Activated T-helper 2 cell treated with anti-CD3 and anti-CD28 coated beads, Interferon-gamma antibody, Interleukin-2, Interleukin-4, amounts not matched to agents 10 μg/mL and 5 μg/mL and 100 μg/mL, durations not matched to agents 14 hours and 24 hours and 36 hours (primary cell): ENCODE measurements at places on chromosomes 7 and 10. TPM values are rescaled to one million over a fixed set of nuclear protein-coding genes. Genes with fewer than 3 reads are reported as not detected.

The DPY19L1 gene
- total RNA-seq: 21.9 and 25.4 TPM in 2 replicates

The GRID1 gene
- not detected in 2 replicates for total RNA-seq

The ITGB1 gene
- total RNA-seq: 77.8 and 78.7 TPM in 2 replicates

- DNase-seq: no peak
- H3K36me3 ChIP-seq: no peaks in the 10 kb centered on the region
- H3K4me3 ChIP-seq: no peak overlapping the region
- H3K27ac ChIP-seq: no peak overlapping the region
- H3K27me3 ChIP-seq: no peaks in the 10 kb centered on the region
- peaks cover 6% of the 10 kb centered on the region for H3K4me1 ChIP-seq
Measured at GRCh38 chr7:135888740-135889139, 88.4 kb downstream of the MTPN start.

DNA sequence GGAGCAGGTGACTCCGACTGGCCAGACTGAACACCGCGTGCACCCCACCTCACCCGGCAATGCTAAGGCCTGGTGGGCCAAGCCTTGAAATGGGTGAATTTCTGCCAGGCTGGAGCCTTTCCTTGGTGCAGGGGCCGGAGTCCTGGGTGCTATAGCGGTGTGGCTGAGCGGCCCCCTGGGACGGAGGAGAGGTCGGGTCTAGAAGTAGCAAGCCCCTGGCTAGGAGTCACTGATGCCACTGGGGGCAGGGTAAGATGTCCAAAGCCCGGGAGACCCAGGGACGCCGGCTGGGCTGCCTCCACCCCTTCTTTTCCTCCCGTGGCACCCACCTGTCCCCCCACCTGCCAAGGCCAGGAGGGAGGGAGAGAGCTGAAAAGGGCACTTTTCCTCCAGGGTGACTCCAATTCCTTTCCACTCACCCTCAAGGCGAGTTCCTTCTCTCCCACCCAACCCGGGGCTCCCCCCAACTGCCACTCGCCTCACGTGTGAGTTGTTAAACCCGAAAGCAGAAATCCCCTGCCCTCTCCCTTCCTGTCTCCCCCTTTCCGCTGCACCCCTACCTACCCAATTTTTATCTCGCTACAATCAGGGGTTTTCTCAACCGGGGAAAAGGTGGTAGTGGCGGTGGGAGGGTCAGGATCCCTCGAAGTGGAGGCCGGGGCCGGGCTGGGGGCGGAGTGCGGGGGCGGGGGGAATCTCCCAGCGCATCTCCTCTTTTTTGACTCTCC lies 6.0 kb upstream of the GATA3 start:
- peaks cover 67% of the 10 kb centered on the region for H3K36me3 ChIP-seq
- H3K27me3 ChIP-seq: peaks cover 12% of the 10 kb centered on the region
- peaks cover 52% of the 10 kb centered on the region for H3K4me1 ChIP-seq
- H3K4me3 ChIP-seq: peak overlapping the region; percentile 81
- DNase-seq: peak; percentile 77

DNA sequence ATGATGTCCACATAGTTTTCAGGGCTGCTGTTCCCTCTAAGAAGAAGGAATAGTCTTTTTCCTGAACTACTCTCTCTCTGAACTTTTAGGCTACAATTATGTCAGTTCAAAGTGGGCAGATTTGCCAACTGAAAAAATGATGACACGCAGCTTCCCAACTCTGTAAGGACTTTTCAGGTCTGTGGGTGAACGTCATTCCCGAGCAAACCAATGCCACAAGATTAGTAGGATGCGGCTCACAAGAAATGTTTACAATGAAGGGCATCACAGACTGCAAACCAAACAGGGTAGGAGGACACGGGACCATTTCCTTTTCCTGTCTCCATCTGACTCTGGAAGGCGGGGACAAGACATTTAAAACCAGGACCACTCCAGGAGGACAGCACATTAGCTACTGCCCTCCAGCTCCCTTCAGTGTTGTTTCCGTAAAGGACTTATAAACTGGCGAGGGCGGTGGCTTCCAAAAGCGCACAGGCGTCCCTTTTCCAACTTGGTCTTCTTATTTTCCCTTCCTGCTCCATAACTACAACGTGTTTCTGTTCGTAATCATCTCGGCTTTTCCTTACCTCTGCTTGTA lies 539 bp upstream of the MKLN1 start:
- no peak for DNase-seq
- H3K36me3 ChIP-seq: peaks cover 15% of the 10 kb centered on the region
- H3K27me3 ChIP-seq: no peaks in the 10 kb centered on the region
- H3K4me1 ChIP-seq: peaks cover 48% of the 10 kb centered on the region

- no peaks in the 10 kb centered on the region for H3K36me3 ChIP-seq
- peaks cover 47% of the 10 kb centered on the region for H3K27me3 ChIP-seq
- no peak for DNase-seq
- no peak overlapping the region for H3K27ac ChIP-seq
- peaks cover 2% of the 10 kb centered on the region for H3K4me1 ChIP-seq
Measured at GRCh38 chr7:29811586-29811985, 5.3 kb downstream of the WIPF3 start.

DNA sequence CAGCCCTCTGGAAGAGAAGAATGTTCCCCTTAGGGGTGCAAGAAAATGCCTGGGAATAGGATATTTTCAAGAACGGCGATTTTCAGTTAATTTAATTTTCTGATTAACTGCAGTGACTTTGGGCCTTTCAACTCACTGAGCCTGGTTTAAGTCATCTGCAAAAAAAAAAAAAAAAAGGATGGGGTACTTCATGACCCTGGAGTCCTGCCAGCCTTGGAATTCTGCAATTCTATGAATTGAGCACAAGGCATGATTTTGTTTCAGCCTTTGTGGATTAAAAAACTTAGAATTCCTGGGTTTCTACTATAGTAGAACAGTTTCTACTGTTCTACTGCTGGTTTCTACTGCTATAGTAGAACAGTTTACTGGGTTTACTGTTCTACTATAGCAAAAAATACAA lies 58.3 kb upstream of the CALD1 start:
- no peak overlapping the region for H3K4me3 ChIP-seq
- DNase-seq: no peak
- no peaks in the 10 kb centered on the region for H3K27me3 ChIP-seq
- peaks cover 17% of the 10 kb centered on the region for H3K4me1 ChIP-seq

- no peaks in the 10 kb centered on the region for H3K27me3 ChIP-seq
- no peak overlapping the region for H3K27ac ChIP-seq
- no peaks in the 10 kb centered on the region for H3K36me3 ChIP-seq
- no peaks in the 10 kb centered on the region for H3K4me1 ChIP-seq
- no peak for DNase-seq
- no peak overlapping the region for H3K4me3 ChIP-seq
Measured at GRCh38 chr10:85950921-85951320, 415.7 kb downstream of the GRID1 start.

DNA sequence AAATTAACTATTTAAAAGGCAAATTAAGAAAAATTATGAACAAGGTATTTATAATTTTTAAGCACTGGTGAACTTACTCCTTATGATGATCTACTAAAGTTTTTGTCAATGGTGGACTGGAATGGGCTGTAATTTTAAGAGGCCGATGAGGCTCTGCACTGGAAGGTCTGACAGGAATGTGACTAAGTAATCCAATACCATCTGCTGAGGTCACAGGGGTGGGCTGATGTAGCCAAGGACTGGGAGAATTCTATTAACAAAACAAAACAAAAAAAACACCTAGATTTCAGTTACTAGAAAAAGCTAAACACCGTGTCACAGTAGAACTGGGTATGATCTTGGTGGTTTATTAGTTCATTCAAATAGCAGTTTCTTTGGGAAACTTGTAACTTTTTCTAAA lies 75.9 kb downstream of the NRBF2 start:
- H3K27ac ChIP-seq: no peak overlapping the region
- H3K36me3 ChIP-seq: peaks cover 67% of the 10 kb centered on the region
- H3K4me1 ChIP-seq: peaks cover 55% of the 10 kb centered on the region
- no peak overlapping the region for H3K4me3 ChIP-seq

DNA sequence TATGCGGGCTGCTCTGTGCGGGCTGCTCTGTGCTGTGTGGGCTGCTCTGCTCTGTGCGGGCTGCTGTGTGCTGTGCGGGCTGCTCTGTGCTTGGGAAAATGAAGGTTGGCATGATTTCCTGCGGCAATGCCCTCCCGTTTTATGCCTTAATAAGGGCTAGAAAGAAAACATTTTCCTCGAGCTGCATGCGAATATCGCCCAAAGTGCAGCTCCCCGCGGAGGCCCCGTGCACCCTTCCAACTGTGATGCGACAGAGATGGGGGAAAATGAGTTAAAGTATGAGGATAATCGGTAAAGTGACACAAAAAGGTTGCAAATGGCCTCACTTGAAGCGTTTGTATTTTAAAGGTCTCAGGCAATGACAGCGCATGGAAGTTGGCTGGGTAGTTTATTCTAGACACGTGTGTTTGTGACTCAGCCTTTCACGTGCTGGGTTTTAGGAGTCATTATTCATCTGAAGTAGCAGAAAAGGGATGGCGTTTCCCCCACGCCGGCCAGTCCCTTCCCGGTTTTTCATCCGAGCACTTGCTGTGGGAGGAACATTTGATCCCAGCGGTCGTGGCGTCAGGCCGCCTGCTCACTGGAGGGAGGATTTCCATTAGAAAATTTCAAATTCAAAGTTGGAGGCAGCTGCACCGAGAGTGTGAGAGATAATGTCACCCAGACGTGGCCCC lies 220.7 kb downstream of the ADARB2 start:
- no peak overlapping the region for H3K4me3 ChIP-seq
- H3K36me3 ChIP-seq: no peaks in the 10 kb centered on the region
- H3K27me3 ChIP-seq: no peaks in the 10 kb centered on the region

- no peak for DNase-seq
- H3K27me3 ChIP-seq: peaks cover 2% of the 10 kb centered on the region
- H3K4me1 ChIP-seq: no peaks in the 10 kb centered on the region
- no peak overlapping the region for H3K27ac ChIP-seq
- no peaks in the 10 kb centered on the region for H3K36me3 ChIP-seq
Measured at GRCh38 chr10:83961620-83962019, 177.7 kb upstream of the GHITM start.

DNA sequence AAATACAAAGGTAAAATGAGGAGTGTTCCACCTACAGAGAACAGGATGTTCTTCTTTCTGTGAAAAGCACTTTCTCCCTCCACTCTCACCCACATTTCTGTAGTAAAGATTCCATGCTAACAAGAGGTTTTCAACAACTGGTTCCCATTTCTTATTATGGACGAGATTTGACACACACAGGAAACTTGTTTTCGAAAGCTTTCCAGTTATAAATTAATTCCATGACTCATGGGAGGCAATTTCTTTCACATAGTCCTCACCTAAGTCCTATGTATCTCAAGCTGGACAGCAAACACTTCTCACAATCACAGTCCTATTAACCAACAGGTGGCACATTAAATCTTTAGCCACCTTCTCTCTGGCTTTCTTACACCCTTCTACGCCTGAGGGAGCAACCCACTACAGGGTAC lies 24.5 kb downstream of the RAPGEF5 start:
- no peak for DNase-seq
- no peak overlapping the region for H3K4me3 ChIP-seq
- H3K36me3 ChIP-seq: no peaks in the 10 kb centered on the region
- H3K4me1 ChIP-seq: no peaks in the 10 kb centered on the region

GRCh38 chr10:120735773-120736371 lies 115.3 kb upstream of the WDR11 start:
- H3K27me3 ChIP-seq: no peaks in the 10 kb centered on the region
- no peak overlapping the region for H3K27ac ChIP-seq
- no peaks in the 10 kb centered on the region for H3K36me3 ChIP-seq
- DNase-seq: no peak
- no peaks in the 10 kb centered on the region for H3K4me1 ChIP-seq

- H3K36me3 ChIP-seq: no peaks in the 10 kb centered on the region
- H3K4me1 ChIP-seq: no peaks in the 10 kb centered on the region
- DNase-seq: no peak
Measured at GRCh38 chr7:5477126-5477525, 53.5 kb upstream of the TNRC18 start.

DNA sequence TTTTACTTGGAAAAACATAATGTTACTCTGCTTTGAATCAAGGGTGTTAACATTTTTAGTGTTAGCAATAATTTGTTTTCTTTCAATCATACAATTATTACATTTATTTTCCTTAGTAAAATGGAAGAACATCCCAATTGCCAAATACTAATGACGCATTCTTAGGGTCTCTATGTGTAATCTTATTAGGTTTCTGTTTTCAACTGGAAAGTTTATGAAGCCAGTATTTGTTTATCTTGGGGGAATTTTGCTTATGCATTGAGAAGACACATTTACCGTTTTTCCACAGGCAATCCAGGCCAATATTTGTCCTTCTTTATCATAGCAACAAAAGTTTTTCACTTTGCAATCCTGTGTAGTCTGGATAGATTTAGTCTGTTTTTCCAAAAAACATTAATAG lies 134.5 kb downstream of the CPED1 start:
- H3K27me3 ChIP-seq: no peaks in the 10 kb centered on the region
- H3K4me1 ChIP-seq: no peaks in the 10 kb centered on the region
- DNase-seq: no peak
- no peak overlapping the region for H3K27ac ChIP-seq
- H3K36me3 ChIP-seq: no peaks in the 10 kb centered on the region

DNA sequence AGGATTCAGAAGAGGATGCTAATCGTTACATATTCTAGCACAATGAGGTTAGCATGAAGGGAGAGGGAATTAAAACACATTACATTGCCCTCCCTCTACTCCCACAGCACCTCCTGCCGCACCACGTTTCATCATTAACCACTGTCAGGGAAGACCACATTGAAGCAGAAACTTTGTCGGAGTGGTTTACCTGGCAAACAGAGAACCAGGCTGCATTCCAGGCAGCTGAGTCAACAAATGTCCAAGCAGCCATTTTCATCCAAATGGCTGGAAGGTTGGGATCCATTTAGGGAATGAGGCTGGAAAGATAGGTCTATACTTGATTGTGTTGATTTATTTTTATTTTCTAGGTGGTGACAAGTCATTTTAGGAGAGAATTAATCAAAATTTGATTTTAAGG lies 273.6 kb downstream of the DYNC1I1 start:
- no peaks in the 10 kb centered on the region for H3K4me1 ChIP-seq
- no peak overlapping the region for H3K4me3 ChIP-seq
- H3K27ac ChIP-seq: no peak overlapping the region

GRCh38 chr10:120453886-120454285 lies 3.1 kb upstream of the PLPP4 start:
- DNase-seq: no peak
- H3K4me1 ChIP-seq: no peaks in the 10 kb centered on the region
- H3K27ac ChIP-seq: no peak overlapping the region
- no peak overlapping the region for H3K4me3 ChIP-seq
- H3K27me3 ChIP-seq: peaks cover 25% of the 10 kb centered on the region

DNA sequence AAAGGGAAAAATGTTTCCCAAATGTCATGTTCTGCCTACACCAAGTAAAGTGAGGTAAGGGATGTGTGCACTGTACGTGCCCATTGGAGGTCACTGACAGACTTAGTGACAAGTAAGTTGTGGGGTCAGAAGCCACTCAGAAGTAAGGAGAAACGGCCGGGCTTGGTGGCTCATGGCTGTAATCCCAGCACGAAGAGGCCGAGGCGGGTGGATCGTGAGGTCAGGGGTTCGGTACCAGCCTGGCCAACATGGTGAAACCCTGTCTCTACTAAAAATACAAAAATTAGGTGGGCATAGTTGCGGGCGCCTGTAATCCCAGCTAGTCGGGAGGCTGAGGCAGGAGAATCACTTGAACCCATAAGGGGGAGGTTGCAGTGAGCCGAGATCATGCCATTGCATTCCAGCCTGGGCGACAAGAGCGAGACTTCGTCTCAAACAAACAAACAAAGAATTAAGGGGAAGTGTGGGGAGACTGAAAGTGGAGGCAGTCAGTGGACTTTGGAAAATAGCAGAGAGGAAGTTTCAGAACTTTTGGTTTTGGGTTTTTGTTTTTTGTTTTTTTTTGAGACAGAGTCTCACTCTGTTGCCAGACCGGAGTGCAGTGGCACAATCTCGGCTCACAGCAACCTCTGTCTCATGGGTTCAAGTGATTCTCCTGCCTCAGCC lies 114.8 kb downstream of the WDFY4 start:
- peaks cover 39% of the 10 kb centered on the region for H3K4me1 ChIP-seq
- peaks cover 10% of the 10 kb centered on the region for H3K36me3 ChIP-seq
